ENCODE measurements at places on chromosomes 6 and 20.

- H3K36me3 ChIP-seq = no peaks in the 10 kb centered on the region
- no peak for DNase-seq
- no peak overlapping the region for H3K27ac ChIP-seq
- H3K4me3 ChIP-seq = no peak overlapping the region
- H3K4me1 ChIP-seq = no peaks in the 10 kb centered on the region
These were observed 367.7 kb downstream of the MEI4 start for GRCh38 chr6:78020586-78020985.

- no peak for DNase-seq
- H3K27ac ChIP-seq = no peak overlapping the region
- H3K27me3 ChIP-seq = peaks cover 15% of the 10 kb centered on the region
These were observed 16.9 kb upstream of the TGM2 start for GRCh38 chr20:38181971-38182370.

GRCh38 chr6:44016131-44016870, 111.0 kb downstream of the MRPL14 start:
- DNase-seq = no peak
- no peak overlapping the region for H3K27ac ChIP-seq
- no peak overlapping the region for H3K4me3 ChIP-seq
- H3K36me3 ChIP-seq = no peaks in the 10 kb centered on the region

- no peak overlapping the region for H3K4me3 ChIP-seq
- H3K4me1 ChIP-seq = no peaks in the 10 kb centered on the region
- no peaks in the 10 kb centered on the region for H3K36me3 ChIP-seq
- no peak for DNase-seq
These were observed 28.1 kb upstream of the ADTRP start for GRCh38 chr6:11806561-11807317.

DNA sequence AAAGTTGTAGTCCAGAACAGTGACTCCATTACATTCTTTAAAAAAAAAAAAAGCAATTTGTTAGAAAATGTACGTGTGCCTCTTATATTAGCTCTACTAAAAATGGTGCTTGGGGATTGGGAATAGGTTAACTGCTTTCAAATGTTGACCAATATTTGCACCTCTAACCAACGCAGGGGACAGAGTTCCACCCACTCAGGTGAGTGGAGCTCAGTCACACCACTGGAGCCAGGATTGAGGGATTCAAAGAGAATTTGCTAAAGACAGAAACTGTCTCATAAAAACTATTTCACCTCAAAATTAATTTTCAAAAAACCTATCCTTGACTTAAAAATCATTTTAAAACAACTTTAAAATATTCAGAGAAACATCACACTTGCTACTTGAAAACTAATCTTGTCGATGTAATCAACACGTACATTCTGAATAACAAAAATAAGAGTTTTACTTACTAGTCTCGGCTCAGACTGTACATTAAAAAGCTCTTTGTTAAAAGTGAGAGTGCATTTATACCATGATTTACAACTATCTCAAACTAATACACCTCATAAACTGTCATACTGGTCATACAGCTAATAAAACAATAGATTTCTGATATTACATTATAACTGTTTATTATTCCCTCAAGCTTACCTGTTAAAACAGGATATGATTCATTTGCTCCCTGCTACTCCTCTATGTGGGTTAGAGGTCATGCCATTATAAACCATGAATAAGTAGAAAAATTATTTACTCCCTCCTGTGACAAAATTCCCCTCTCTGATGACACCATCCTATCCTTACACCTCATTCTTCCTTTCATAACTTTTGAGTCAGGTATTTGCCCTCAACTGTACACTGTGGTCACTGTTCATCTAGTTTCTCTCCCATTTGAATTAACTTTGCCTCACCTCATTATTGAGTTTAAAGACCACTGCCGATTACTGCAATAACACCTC, 88.6 kb downstream of the PDE10A start:
- no peak overlapping the region for H3K27ac ChIP-seq
- no peaks in the 10 kb centered on the region for H3K36me3 ChIP-seq
- no peaks in the 10 kb centered on the region for H3K27me3 ChIP-seq
- no peak for DNase-seq
- no peaks in the 10 kb centered on the region for H3K4me1 ChIP-seq

DNA sequence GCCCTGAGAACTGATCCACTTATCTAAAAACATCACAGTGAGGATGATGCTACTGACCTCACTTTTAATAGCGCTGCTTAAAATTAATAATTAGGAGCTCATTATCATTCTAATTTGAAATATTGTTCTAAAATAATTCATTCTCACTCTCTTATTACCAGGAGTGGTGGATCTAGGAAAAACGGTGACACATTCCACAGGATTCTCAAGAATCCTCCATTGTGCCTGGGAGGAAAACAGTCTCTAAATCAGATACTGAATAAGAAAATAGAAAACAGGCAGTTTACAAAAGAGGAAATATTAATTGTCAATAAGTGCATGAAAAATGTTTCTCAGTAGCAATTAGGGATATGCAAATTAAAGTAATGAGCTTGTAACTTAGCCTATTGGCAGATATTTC, 187.4 kb downstream of the TENT5A start:
- H3K4me3 ChIP-seq = no peak overlapping the region
- no peaks in the 10 kb centered on the region for H3K4me1 ChIP-seq
- no peaks in the 10 kb centered on the region for H3K36me3 ChIP-seq

DNA sequence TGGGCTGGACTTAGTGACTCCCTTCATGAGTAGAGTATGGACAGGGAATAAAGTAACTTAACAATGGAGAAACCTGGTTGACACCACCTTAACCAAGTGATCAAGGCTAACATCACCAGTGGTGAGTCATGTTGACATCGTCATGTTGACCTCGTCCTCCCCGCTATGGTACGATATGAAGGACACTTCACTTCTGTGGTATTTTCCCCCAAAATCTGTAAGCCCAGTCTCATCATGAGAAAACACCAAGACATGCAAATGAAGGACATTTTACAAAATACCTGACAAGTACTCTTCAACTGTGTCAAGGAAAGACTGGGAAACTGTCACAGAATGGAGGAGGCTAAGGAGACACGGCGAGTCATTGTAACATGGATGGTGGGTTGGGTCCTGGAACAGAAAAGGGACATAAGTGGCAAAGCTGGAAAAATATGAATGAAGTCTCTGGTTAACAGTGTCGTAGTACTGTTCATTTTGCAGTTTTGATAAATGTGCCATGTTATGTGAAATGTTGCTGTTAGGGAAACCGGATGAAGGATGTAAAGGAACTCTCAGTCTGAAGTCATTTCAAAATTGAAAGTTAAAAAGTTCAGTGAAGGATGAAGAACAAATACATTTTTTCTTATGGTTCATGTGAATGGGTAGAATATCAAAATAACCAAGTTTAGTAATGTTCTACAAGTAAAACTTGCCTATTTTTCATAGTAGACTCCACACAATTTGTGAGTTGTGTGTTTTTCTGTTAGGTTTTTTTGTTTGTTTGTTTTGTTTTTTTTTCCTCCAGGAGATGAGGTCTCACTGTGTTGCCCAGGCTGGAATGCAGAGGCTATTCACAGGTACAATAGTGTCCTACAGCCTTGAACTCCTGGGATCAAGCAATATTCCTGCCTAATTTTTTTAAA, 247.5 kb downstream of the TMEM242 start:
- H3K4me1 ChIP-seq = peaks cover 27% of the 10 kb centered on the region
- H3K27ac ChIP-seq = no peak overlapping the region
- no peak overlapping the region for H3K4me3 ChIP-seq
- no peak for DNase-seq

GRCh38 chr6:139003751-139004150, 15.7 kb upstream of the REPS1 start:
- H3K4me1 ChIP-seq = no peaks in the 10 kb centered on the region
- H3K27me3 ChIP-seq = peaks cover 5% of the 10 kb centered on the region
- no peak for DNase-seq
- no peaks in the 10 kb centered on the region for H3K36me3 ChIP-seq
- no peak overlapping the region for H3K4me3 ChIP-seq
- no peak overlapping the region for H3K27ac ChIP-seq

DNA sequence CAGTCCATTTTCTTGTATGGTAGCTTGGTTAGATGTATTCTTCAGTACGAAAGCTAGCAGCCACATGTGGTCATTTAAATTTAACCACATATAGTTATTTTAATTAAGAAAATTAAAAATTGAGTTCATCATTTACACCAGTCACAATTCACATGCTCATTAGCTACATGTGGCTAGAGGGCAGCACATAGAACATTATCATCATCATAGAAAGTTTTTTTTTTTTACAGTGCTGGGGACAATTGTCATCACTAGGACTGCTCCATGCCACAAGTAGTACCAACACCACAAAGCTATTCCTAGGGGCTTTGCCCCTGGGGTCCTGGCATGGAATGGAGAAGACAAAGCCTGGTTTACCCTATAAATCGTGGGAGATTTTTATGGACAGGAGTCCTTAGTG, 30.5 kb downstream of the PLCB4 start:
- no peaks in the 10 kb centered on the region for H3K4me1 ChIP-seq
- no peak overlapping the region for H3K4me3 ChIP-seq
- H3K36me3 ChIP-seq = no peaks in the 10 kb centered on the region
- H3K27me3 ChIP-seq = peaks cover 3% of the 10 kb centered on the region

DNA sequence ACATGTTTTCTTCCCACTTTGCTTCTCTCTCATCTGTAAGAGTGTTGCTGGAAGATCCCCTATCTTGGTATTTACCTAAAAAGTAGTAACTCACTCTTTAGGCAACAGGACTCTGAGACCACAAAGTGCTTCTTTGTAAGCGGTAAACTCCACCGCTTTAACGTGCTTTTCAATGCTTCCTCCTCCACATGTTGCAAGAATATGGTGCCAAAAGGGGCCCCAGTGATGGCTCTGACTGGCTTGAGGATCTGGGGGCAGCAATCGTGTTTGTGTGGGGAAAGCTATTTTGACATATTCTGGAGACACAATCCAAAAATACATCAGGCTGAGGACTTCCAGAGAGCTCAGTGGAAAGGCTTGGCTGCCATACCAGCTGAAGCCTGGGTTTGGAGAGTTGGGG, 12.4 kb upstream of the CPNE5 start:
- H3K27me3 ChIP-seq = peaks cover 4% of the 10 kb centered on the region
- H3K4me3 ChIP-seq = no peak overlapping the region
- no peaks in the 10 kb centered on the region for H3K4me1 ChIP-seq
- no peak overlapping the region for H3K27ac ChIP-seq
- peaks cover 32% of the 10 kb centered on the region for H3K36me3 ChIP-seq
- DNase-seq = no peak

- no peaks in the 10 kb centered on the region for H3K27me3 ChIP-seq
- peaks cover 4% of the 10 kb centered on the region for H3K36me3 ChIP-seq
- H3K27ac ChIP-seq = no peak overlapping the region
- no peak for DNase-seq
- no peaks in the 10 kb centered on the region for H3K4me1 ChIP-seq
These were observed 283.2 kb downstream of the EPHA7 start for GRCh38 chr6:93136111-93136510.

- H3K4me1 ChIP-seq = no peaks in the 10 kb centered on the region
- no peaks in the 10 kb centered on the region for H3K36me3 ChIP-seq
- no peak for DNase-seq
These were observed 43.3 kb downstream of the EPHA7 start for GRCh38 chr6:93376026-93376540.

Data from immature natural killer cell (primary cell).